ENCODE measurements at places on chromosomes 16 and 17. TPM values are rescaled to one million over a fixed set of nuclear protein-coding genes. Genes with fewer than 3 reads are reported as not detected.

Gene IL21R
- 0.15 TPM for total RNA-seq

Gene TPSB2
- 10.5 TPM for total RNA-seq

Gene MLKL
- 4.8 TPM for total RNA-seq

- no peak for DNase-seq
These were observed 15.4 kb downstream of the TBX4 start for GRCh38 chr17:61467416-61468262.

GRCh38 chr16:26983426-26983825, 83.3 kb upstream of the C16orf82 start:
- peak; percentile 20 for DNase-seq
